ENCODE measurements at places on chromosomes 12 and 14. TPM values are rescaled to one million over a fixed set of nuclear protein-coding genes. Genes with fewer than 3 reads are reported as not detected.

DNA sequence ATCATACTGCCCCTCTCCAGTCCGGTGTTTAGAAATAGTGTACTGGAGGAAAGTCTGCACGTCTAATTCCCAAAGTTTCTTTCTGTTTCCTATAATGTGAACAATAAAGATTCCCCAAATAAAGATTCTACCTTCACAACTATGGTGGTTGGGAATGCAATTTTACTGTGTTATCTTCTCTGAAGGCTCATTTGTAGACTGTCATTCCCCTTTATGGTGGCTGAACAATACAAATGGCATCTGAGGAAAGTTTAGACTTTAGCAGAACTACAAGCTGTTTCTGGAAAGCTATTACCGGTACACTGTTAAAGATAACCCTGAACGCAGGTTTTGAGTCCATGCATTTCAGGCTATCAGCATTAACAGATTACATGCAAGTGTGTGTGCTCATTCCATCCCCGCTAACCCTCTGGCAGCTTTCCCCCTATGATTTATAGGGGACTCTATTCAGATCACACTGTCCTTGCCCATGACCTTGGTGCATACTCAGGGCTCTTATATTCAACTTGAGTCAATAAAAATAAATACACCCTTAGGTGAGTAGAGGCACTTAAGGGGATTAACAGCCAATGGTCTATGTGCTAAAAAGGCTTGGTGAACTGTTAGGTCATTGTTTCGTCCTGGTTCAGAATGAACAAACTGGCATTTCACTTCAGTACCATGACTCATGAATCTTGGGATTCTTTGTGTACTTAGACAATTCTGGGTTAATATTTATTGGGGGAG, 60.7 kb upstream of the PYGL start:
- DNase-seq: no peak

The PTPN6 gene
- 25.1 TPM for polyA plus RNA-seq

The ACVRL1 gene
- polyA plus RNA-seq: 34.3 TPM

The CATSPERB gene
- polyA plus RNA-seq: 0.78 TPM

The KRT2 gene
- not detected for polyA plus RNA-seq

The EPYC gene
- polyA plus RNA-seq: not detected

DNA sequence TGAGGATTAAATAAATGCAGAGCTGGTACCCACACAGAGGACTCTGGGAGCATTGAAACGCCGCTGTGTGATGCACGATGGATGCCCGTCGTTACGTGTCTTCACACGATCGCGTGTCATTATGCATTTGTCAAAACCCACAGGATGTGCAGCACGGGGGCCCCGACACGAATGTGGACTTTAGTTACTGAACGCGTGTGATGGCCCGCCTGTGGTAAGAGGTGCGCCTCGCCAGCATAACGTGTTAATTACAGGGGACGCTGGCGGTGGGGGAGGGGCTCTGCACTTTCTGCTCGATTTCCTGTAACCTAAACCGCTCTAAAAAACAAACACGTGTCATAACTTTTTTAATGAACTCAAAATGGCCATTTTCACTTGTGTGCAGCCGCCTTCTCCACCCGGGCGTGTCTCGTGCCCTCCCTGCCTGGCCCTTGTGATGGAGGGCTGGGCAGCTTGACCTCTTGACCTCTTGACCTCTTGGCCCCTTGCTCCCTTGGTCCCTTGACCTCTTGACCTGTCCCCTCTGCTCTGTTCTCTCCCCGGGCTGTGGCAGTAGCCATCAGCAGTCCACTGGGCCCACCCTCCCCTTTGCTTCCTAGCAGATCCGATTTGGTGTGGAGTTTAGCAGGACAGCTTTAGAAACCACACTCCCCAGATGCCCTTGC, 33.7 kb upstream of the GALNT9 start:
- DNase-seq: no peak

DNA sequence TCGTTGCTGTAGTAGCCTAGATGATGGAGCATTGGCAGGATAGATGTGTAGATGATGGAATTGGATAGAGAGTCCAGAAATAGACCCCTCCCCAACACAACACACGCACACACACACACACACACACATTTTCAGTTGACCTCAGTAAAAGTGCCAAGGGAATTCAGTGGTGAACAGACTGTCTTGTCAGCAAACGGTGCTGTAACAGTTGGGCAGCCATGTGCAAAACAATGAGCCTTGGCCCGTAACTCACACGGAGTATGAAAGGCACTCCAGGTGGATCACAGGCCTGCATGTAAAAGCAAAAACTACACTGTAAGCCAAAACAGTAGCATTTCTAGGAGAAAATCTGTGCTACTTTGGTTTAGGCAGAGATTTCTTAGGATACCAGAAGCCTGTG, 87.8 kb downstream of the DDX51 start:
- DNase-seq: no peak

All from renal pelvis (tissue), 12 donors.